ENCODE measurements at places on chromosomes 11 and 22.
A peak's percentile ranks its signal among the peaks of the same experiment; 100 is the strongest.

GRCh38 chr11:72116019-72116755 is 3.7 kb upstream of the ANAPC15 start:
- no peak overlapping the region for H3K27ac ChIP-seq
- no peak for DNase-seq
- H3K4me3 ChIP-seq: no peak overlapping the region
- H3K27me3 ChIP-seq: peaks cover 22% of the 10 kb centered on the region
- peaks cover 17% of the 10 kb centered on the region for H3K4me1 ChIP-seq

DNA sequence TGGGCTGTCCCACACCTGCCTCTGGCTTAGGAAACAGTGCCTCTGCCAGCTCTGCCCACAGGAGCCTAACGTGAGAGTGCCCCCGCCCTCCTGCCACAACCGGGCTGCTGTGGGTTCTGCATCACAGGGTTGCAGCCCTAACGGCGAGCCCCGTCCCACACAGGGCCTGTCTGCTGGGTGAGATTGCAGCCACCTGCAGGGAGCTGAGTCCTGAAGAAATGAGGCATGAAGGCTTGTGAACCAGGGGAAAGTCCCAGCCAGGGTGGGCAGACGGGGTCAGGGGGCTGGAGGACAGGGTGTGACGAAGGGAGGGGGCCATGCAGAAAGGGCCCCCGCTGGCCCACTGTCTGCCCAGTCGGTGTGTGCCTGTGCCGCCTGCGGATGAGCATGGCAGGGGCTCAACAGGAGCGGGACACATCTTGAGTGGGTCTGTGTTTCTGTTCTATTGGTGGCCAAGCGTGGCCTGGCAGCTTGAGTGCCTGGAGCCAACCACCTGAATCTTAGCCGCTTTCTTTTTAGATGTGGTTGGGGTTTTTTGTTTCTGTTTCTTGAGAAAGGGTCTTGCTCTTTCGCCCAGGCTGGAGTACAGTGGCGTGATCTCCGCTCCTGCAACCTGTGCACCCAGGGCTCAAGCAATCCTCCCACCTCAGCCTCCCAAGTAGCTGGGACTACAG is 38.9 kb downstream of the CTTN start:
- H3K36me3 ChIP-seq: no peaks in the 10 kb centered on the region
- no peaks in the 10 kb centered on the region for H3K27me3 ChIP-seq
- H3K27ac ChIP-seq: no peak overlapping the region
- no peaks in the 10 kb centered on the region for H3K4me1 ChIP-seq
- H3K4me3 ChIP-seq: no peak overlapping the region

DNA sequence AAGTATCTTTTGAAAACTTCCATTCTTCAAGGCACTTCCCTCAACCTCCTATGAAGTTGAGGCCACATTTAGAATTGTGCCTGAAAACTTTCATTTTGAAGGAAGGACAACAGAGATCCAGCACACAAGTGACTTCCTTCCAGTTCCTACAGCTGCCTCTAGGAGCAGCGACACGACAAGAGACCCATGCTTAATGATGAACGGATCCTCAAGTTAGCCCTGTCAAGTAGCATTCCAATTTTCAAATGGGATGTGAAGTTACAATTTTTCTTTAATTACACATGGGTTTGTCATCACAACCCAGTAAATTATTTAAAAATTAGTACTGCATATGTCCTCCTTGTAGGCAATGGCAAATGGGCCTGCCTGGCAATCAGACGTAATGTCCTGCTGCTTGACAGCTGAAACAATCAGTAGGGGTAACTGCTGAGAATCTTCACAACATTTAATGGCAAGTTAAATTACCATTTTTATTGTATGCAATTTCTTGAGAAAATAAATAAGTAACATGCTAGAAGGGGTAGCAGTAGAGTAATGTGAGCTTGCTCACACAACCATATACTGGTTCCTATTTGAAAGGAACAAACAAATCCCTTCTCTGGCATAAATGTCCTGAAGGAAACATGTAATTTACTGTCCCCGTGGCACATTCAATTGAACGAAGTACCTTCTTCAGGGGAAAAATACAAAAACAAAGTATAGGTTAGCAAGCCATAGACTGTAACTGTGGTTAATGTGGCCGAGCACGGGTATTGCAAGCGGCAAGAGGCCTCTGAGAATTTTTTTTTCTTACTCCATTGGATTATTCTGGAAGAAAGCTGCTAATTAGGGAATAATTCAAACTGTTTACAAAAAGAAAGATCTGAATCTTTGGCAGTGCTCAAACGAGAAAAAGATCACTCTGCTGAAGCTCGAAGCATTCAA is 288.3 kb downstream of the CADM1 start:
- H3K27me3 ChIP-seq: no peaks in the 10 kb centered on the region
- no peak overlapping the region for H3K4me3 ChIP-seq
- no peaks in the 10 kb centered on the region for H3K36me3 ChIP-seq
- no peak overlapping the region for H3K27ac ChIP-seq
- no peak for DNase-seq

GRCh38 chr11:102666331-102666957 is 39.1 kb downstream of the MMP27 start:
- H3K27me3 ChIP-seq: no peaks in the 10 kb centered on the region
- no peak for DNase-seq
- peaks cover 4% of the 10 kb centered on the region for H3K4me1 ChIP-seq
- no peak overlapping the region for H3K27ac ChIP-seq

GRCh38 chr11:116117331-116118137 is 613.3 kb upstream of the CADM1 start:
- no peaks in the 10 kb centered on the region for H3K27me3 ChIP-seq
- no peak for DNase-seq

DNA sequence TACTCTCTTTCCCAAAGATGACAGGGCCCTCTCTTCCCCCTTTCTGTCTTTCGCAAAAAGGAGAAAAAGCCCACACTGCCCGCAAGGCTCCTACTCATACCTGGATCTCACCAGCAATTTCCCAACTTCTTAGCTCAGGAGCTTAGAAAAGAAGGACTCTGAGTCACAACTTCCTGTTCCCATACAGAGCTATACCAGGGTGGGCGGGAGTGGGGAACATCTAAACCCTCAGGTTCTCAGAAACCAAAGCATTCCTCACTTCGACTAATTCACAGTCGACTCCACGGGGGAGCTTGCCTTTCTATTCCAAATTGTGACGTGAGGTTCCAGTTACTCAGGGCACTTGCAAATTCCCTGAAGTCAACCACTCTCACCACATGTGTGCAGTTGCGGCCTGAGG is 61.9 kb downstream of the MTNR1B start:
- H3K27ac ChIP-seq: no peak overlapping the region
- H3K4me3 ChIP-seq: no peak overlapping the region

- no peak for DNase-seq
- peaks cover 8% of the 10 kb centered on the region for H3K27me3 ChIP-seq
- no peak overlapping the region for H3K27ac ChIP-seq
- H3K36me3 ChIP-seq: no peaks in the 10 kb centered on the region
- no peak overlapping the region for H3K4me3 ChIP-seq
Measured at GRCh38 chr11:43269254-43269918, 42.4 kb upstream of the API5 start.

- H3K4me1 ChIP-seq: no peaks in the 10 kb centered on the region
- H3K4me3 ChIP-seq: no peak overlapping the region
- H3K36me3 ChIP-seq: peaks cover 8% of the 10 kb centered on the region
- H3K27ac ChIP-seq: no peak overlapping the region
Measured at GRCh38 chr11:2688381-2689231, 11.2 kb downstream of the KCNQ1OT1 start.

- peaks cover 27% of the 10 kb centered on the region for H3K4me1 ChIP-seq
- DNase-seq: peak; percentile 22
- peaks cover 9% of the 10 kb centered on the region for H3K36me3 ChIP-seq
Measured at GRCh38 chr22:29765905-29766631, 739 bp downstream of the ZMAT5 start.

DNA sequence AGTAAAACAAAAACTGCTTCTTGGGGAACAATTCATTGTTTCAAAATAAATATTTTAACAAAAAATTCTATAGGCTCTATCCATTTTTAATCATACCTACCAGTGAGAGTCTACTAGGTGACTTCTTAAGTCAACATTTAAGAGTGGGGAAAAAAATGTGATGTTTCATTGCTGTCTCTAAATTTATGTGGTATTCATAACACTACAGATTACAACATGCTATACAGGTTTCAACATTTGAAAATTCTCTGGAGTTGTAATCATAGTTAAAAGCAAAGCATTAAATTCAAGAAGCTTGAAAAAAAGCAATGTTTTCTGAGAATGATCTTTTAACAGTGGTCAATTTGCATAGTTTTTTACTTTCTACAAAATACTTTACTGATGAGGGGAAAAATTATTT is 18.3 kb downstream of the SBF2 start:
- H3K4me3 ChIP-seq: no peak overlapping the region
- no peaks in the 10 kb centered on the region for H3K27me3 ChIP-seq
- H3K4me1 ChIP-seq: no peaks in the 10 kb centered on the region
- no peak overlapping the region for H3K27ac ChIP-seq
- H3K36me3 ChIP-seq: no peaks in the 10 kb centered on the region

DNA sequence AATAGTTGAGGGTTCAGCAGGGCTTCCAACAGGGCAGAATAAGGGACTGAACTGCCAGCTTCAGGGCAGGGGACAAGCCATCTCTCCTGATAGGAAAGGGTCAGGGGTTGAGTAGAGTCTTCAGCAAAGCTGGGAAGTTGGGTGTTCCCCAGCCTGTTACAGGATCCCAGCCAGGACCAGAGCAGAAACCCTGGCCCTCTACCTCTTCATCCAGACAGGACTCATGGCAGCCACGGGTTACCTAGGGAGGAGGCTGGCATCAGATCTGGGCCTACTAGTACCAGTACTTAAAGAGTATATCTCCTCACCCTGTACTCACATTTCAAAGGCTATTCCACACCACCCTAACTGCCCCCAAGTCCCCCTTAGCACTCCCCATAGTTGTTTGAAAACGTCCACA is 2.4 kb upstream of the TAF10 start:
- no peak overlapping the region for H3K27ac ChIP-seq
- no peaks in the 10 kb centered on the region for H3K27me3 ChIP-seq
- no peak overlapping the region for H3K4me3 ChIP-seq
- H3K36me3 ChIP-seq: peaks cover 21% of the 10 kb centered on the region
- no peak for DNase-seq

DNA sequence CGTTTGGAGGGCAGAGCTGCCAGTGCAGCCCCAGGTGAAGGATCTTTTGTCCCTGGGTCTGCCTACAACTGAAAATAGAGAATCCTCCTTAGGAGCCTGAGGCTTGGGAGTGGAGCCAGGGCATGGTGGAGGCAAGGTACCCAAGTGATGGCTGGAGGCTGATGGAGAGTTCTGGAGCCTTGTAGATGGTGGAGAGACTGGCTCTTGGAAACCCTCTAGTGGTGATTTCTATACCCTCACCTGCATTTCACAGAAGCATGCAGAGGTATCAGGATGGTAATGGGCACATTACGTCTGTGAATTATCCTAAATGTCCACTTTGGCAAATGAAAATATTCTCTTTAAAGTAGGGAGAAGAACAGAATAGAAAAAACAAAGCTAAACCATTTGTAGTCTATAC is 44.4 kb downstream of the INSC start:
- H3K36me3 ChIP-seq: no peaks in the 10 kb centered on the region
- DNase-seq: no peak
- H3K27me3 ChIP-seq: no peaks in the 10 kb centered on the region
- no peaks in the 10 kb centered on the region for H3K4me1 ChIP-seq
- no peak overlapping the region for H3K4me3 ChIP-seq

GRCh38 chr11:128692753-128693415 is 988 bp upstream of the FLI1 start:
- peaks cover 21% of the 10 kb centered on the region for H3K27me3 ChIP-seq
- peaks cover 23% of the 10 kb centered on the region for H3K4me1 ChIP-seq
- peak overlapping the region; percentile 77 for H3K27ac ChIP-seq
- H3K4me3 ChIP-seq: peak overlapping the region; percentile 70

DNA sequence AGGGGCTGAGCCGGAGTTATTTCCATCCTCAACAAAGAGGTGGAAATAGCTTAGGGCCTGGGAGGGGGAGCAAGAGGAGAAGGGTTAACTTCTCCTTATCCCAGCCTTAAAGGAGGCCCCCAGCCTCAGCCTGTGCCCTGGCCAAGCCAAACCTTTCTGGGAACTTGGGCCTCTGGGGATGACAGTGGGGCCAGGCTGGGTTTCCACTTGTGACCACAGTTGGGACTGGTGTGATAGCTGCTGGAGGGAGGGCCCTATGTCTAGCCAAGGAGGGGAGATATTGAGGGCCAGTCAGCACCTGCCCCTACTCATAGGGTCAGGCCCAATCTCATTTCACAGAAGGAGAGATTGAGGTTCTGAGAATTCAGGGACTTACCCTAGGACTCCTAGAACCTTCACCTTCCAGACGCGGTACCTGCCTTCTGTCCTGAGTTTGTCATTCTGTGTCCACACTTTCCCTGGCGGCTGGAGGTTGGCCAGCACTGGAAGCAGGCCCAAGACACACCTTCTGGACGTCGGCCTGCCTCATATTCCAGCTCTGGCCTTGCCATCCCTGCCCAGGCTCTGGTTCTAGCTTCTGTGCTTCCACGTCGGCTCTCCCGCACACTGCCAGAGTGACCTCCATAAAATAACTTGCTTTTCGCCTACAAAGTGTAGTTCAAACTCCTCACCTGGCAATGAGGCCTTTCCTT is 3.1 kb downstream of the RELT start:
- no peak for DNase-seq
- peaks cover 59% of the 10 kb centered on the region for H3K4me1 ChIP-seq
- H3K4me3 ChIP-seq: no peak overlapping the region
- H3K36me3 ChIP-seq: no peaks in the 10 kb centered on the region
- H3K27me3 ChIP-seq: no peaks in the 10 kb centered on the region

DNA sequence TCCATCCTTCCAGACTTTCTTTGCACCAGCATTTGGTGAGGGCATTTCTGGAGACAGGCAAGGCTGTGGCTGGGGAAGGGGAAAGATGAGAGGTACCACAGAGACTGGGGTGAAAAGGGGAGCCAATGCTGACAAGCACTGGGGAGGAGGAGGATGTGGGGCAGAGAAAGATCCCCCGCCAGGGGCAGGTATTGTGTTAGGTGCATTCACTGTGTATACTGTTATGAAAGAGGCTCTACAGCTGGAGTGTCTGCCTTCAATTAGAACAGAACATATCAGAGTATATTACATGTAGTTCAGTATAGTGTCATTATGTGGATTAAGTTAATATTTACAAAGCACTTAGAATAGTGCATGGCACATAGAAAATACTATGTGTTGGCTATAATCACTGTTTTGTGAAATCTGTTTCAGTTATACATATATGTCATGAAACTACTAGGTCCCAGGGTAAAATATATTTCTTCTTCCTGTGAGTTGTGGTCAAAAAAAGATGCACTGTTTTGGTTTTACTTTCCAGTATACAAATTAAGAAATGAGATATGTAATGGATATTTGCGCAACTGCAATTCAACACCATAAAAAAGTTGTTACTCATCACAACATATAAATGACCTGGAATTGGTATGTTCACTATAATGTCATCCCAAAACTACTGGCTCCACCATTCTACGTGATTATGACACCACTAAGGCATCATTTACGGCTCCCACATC is 8.4 kb downstream of the MSANTD2 start:
- no peaks in the 10 kb centered on the region for H3K36me3 ChIP-seq
- no peak overlapping the region for H3K27ac ChIP-seq
- DNase-seq: no peak
- no peak overlapping the region for H3K4me3 ChIP-seq
- H3K4me1 ChIP-seq: no peaks in the 10 kb centered on the region
- no peaks in the 10 kb centered on the region for H3K27me3 ChIP-seq

Measured in T-cell (primary cell).